ENCODE measurements at places on chromosomes 12 and 14.

GRCh38 chr14:31326111-31326510 lies 94.2 kb downstream of the HEATR5A start:
- DNase-seq = no peak

DNA sequence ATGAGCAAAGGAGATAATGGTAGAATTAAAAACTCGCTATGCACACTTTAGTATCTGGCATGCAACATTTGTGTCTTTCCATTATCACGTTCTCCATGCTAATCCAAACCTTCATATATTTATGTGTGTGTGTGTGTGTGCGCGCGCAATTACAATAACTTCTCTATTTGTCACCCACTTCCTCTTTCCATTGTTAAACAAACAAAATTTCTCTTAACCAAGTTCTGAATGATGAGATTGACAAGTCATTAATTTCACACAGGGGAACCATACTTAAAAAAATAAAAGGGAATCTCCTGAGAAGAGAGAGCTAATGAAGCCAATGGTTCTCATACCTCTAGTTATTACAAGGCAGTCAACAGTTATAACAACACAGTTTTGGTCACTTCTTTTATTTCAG lies 575.9 kb upstream of the MDGA2 start:
- no peak for DNase-seq

DNA sequence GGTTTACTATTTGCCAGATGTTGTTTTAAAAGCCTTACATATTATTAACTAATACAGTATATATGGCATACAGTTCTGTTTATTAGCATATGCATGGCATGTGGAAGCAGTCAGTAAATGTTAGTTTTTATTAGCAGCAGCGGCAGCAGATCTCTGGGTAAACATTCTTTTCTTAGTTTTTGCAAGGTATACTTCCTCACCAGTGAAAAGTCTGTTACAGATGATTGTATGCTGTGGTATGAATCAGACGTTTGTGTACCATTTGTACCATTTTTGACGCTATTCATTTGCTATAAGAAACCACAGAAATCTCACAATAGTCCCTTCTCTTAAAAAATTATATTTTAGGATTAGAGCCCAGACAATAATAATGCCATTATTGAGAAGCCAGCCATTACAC lies 17.8 kb downstream of the STK38L start:
- no peak for DNase-seq

GRCh38 chr12:52178443-52178842 lies 13.4 kb downstream of the KRT80 start:
- no peak for DNase-seq

- no peak for DNase-seq
These were observed 388.0 kb downstream of the VRK1 start for GRCh38 chr14:97185186-97185585.

DNA sequence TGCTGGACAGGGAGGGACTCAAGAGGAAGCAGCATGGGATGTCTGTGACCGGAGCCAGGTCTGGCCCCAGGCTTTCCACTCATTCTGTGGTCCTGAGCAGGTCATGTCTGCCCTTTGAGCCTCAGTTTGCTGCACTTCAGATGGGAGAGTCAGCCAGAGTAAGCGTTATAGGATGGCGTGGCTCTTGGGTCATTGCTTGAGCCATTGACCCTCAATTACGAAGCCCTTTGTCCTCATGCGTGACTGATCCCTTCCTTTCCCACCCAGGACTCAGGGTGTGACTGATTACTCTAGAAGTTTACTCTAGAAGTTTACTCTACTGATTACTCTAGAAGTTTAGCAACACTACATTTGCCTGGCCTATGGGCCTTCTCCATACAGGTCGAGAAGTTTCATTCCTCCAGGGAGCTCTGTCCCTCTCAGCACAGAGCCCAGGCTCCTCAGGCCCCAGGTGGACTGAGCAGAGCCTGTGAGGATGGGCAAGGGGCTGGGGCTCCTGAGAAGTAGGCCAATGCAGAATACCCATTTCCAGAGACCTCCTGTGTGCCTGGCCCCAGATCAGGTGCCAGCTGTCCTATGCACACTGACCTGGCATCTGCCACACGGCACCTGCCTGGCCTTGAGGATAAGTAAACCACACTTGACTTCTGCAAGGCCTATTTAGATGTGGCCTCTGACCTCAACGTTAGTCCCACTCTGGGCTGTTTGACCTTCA lies 7.6 kb upstream of the IFI27 start:
- DNase-seq = no peak

GRCh38 chr12:108046135-108046534 lies 83.0 kb upstream of the WSCD2 start:
- no peak for DNase-seq

DNA sequence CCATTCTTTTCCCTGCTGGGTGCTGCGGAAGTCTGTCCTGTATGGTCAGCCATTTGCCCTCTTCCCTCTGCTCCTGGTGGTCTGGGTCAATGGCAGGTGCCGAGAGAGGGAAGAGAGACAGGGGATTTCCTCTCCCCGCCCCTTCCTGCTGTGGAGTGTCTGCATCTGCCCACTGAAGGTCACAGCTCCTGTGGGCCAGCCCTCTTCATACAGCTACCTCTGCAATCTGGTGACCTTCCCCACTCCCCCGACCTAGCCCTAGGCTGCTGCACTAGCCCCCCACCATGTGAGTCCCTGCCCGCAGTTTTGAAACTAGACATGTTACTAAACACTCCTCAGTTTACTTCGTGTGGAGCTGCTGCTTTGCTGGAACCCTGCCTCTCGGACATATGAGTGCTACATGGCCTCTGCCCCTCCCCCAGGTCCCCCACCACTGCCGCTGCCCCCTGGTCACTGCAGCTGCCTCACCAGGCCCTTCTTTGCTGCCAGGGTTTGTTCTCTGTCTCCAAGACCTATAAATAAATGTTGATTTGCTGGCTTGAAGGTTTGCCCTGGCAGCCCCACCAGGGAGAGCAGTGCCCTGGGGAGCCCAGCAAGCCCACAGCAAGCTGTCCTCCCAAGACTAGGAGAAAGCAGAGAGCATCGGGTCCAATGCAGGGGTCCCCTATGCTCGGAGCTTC lies 102.9 kb downstream of the DPF3 start:
- DNase-seq = no peak

DNA sequence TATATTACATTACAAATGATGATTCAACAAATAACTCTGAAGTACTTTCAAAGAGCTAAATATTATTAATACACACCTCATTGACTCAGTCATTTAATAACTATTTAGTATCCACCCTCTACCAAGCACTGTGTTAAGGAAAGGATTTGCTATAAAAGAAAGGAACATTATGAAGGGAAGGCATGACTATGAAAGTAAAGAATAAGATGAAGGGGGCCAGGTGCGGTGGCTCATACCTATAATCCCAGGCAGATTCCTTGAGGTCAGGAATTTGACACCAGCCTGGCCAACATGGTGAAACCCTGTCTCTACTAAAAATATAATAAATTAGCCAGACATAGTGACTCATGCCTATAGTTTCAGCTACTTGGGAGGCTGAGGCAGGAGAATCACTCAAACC lies 107.9 kb downstream of the PLCZ1 start:
- DNase-seq = no peak

DNA sequence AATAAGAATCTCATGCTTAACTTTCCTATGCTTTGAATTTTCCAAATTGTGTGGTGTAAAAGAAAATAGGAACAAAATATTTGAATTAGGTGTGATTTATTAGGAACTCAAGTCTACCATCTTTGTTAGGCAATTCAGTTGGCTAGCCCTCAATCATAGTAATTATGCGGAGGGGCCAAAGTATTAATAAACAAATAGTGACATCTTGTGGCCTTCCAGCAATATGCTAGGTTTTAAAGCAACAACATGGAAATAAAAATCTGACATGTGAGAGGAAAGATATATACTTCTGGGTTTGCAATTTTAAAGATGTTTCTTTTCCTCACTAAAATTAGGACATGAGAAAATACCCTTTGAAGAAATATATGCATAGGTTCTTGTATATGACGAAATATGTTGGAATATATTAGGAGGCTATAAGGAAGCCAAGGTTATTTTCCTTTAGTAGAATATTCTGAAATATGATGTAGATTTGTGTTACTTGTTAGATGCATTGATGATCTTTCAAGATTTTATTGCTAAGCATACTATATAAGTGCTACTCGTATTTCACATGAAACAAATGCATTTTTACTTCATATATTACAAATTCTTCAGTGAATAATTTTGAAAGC lies 200.4 kb downstream of the PTPRO start:
- no peak for DNase-seq

- no peak for DNase-seq
These were observed 44.2 kb downstream of the ARID2 start for GRCh38 chr12:45773747-45774146.

GRCh38 chr14:70726651-70727375 lies 82.5 kb downstream of the MAP3K9 start:
- DNase-seq = no peak

GRCh38 chr12:95417372-95417771 lies 56.6 kb upstream of the METAP2 start:
- DNase-seq = no peak

GRCh38 chr12:79000501-79000900 lies 135.9 kb downstream of the SYT1 start:
- DNase-seq = no peak

- no peak for DNase-seq
These were observed 49.0 kb downstream of the MSRB3 start for GRCh38 chr12:65327207-65328076.

Measured in substantia nigra (tissue), 51 donors.